ENCODE measurements at places on chromosomes 2 and 18.
A peak's percentile ranks its signal among the peaks of the same experiment; 100 is the strongest.

- no peak for DNase-seq
Measured at GRCh38 chr18:47390410-47391024, 139.1 kb upstream of the SKOR2 start.

DNA sequence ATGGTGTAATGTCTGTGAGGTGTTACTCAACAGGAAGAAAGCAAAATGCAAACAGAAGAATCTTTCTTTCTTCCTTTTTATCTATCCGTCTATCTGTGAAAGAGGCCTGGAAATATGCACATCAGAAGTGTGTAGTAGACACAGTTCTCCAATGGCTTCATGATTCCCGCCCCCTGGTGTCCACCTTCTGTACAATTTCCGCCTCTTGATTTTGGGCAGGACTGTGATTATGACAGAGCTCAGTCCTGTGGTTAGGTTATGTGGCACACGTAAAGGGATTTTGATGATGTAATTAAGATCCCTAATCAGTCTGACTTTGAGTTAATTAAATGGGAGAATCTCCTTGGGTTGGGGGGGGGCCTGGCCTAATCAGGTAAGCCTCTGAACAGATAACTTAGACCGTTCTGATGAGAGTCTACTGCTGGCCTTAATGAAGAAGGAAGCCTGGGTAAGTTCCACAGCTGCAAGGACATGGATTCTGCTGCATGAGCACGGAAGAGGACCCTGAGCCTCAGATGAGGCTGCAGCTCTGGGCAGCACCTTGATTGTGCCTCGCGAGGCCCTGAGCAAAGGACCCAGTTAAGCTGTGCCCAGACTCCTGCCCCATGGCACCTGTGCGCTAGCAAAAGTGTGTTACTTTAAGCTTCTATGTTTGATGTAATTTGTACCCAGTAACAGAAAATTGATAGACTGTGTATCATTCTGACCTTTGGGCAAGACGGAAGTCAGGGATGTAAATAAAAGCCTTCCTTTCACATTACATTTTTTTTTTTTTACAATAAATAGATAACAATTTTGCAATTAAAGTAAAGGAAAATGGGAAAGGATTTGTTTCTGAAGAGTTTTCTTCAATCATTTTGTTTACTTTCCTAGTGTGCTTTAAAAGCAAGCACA is 11.3 kb upstream of the KCNF1 start:
- DNase-seq: no peak

DNA sequence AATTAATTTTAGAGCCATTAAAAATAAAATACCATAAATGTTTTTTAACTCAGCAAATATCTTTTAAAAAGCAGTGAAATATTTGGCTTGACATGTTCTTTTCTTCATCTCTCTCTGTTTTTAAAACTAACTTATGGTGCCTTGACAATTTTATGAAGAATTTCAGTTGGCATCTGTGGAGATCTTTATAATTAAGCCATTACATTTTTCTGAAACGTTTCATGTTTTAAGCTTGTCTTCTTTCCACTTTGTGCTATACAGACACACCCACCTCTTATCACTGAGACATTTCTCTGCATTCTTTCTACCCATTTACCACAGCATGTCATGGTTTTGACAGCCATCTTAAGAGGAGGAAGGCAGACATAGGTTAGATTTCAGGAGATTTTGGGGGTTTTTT is 915.1 kb upstream of the FSHR start:
- DNase-seq: no peak

GRCh38 chr2:95277246-95277906 is 3.1 kb downstream of the PROM2 start:
- peak; percentile 15 for DNase-seq

GRCh38 chr2:238518172-238518820 is 91.6 kb downstream of the ASB1 start:
- no peak for DNase-seq

- DNase-seq: no peak
Measured at GRCh38 chr2:237065071-237065377, 20.7 kb upstream of the COPS8 start.

DNA sequence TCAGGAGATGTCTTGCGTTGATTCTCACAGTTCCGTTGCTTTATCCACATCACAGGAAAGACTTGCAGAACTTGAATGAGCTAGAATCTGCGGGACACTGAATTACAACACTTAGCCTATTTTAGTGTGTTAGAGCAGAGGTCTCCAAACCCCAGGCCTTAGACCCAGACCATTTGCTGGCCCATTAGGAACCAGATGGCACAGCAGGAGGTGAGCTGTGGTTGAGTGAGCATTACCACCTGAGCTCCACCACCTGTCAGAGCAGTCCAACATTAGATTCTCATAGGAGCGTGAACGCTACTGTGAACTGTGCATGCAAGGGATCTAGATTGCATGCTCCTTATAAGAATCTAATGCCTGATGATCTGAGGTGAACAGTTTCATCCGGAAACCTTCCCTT is 3.8 kb downstream of the MRPL30 start:
- DNase-seq: no peak

DNA sequence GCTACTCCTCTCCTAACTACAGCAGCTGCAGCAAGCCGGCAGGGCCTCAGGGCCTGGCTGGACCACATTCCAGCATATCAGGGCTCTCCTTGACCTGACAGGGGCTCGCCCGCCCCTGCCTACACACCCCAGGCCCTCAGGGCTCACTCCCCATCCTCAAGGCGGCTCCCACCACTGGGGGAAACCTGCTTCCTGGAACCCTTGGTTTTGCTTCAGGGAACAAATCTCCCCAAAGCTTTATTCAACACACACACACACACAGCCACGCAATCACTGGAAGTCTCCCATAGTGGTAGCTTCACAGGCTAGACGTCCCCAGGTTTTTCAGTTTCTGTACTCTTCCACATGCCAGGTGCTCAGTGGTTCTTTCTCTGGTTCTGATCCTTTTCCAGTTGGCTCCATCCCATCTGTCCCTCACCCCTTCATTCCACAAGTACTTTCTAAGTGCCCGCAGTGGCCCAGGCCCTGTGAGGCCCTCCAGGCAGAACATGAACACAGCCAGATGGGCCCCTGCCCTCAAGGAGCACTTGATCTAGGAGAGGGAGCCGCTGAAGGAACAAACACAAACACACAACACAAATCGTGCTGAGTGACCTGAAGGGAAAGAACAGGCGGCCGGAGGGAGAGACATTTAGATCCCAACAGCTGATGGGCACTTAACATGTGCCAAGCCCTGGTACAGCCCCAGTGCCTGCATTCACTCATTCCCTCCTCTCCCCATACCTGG is 51.1 kb downstream of the TNS1 start:
- DNase-seq: peak; percentile 24

- DNase-seq: no peak
Measured at GRCh38 chr2:598058-598802, 79.0 kb downstream of the TMEM18 start.

GRCh38 chr2:127182626-127183458 is 37.3 kb downstream of the CYP27C1 start:
- DNase-seq: no peak
